CD8-positive, alpha-beta memory T cell (primary cell): ENCODE measurements at places on chromosomes 3 and 15. TPM values are rescaled to one million over a fixed set of nuclear protein-coding genes. Genes with fewer than 3 reads are reported as not detected.

Gene RASL12
- not detected for total RNA-seq

Gene SLCO2A1
- total RNA-seq: not detected

DNA sequence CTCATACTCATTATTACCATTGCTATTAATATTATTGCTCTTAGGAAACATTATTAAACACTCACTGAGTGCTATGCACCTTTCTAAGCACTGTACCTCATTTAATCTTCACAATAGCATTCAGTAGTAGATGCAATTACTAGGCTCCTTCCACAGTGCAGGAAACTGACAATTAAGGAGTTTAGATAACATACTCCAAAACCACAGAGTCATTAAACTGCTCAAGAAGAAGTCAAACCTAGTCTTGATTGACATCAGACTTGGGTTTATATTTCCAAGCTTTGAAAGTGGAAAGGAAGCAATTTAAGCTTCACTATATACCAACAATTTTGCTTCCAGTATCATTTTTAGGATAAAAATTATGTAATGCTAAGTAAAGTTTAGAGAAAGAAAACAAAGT lies 490.1 kb upstream of the ARRDC4 start:
- no peak for DNase-seq

- no peak for DNase-seq
These were observed 17.8 kb downstream of the ALPK3 start for GRCh38 chr15:84834969-84835368.

DNA sequence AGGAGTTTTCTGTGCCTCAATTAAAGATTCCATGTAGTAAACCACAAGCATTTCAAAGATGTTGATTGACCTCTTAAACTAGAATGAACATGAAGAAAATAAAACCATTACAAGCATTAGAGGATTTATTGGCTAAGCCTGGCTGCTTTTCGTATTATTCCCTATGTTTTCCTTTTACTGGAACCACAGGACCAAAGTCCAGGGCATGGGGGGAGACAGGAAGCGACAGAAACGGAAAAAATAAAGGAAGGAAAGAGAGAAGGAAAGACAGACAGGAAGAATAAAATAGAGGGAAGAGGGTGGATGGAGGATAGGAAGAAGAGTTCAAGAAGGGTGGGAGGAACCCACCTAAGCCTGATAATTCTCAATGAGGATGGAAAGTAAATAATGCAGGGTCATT lies 169.9 kb downstream of the SHQ1 start:
- no peak for DNase-seq

Gene STRIT1
- total RNA-seq: not detected

Gene B3GALNT1
- 1.8 TPM for total RNA-seq

DNA sequence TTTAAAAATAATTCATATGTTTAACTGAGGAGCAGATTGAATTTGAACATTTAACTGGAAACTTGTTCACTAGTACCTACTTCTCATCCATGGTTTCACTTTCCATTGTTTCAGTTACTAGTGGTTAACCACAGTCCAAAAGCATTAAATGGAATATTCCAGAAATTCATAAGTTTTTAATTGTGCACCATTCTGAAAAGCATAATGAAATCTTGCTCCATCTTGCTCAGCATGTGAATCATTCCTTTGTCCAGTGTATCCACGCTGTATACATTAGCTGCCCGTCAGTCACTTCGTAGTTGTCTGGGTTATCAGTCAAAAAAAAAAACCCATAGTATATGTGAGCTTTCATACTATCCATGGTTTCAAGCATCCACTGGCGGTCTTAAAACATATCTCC lies 217.6 kb downstream of the TPRG1 start:
- DNase-seq: no peak

GRCh38 chr3:158431829-158432228 lies 139.2 kb upstream of the MLF1 start:
- no peak for DNase-seq

Gene CYP1A2
- total RNA-seq: not detected

DNA sequence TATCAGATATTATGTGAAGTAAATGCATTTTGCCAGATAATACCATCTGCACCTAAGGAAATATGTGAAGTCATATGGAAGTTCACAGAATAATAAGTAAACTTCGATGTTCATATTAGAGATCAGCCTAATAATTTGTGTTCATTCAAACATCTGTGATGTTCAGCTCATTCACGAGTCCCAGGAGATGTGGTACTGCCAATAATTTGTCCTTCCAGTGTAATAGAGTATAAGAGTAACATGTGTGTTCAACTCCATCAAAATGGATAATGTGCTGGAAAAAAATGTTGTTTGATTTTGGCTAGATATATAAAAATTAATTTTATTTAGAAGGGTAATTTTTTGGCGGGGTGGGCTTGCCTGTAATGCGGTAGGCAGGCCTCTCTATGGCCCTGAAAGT lies 75.4 kb upstream of the ARL6 start:
- no peak for DNase-seq
